T-helper 22 cell (primary cell): ENCODE measurements at places on chromosomes 2 and 18.

- no peak for DNase-seq
Measured at GRCh38 chr2:17334300-17334699, 183.9 kb downstream of the RAD51AP2 start.

- DNase-seq: no peak
Measured at GRCh38 chr2:74850496-74851190, 16.7 kb downstream of the HK2 start.

DNA sequence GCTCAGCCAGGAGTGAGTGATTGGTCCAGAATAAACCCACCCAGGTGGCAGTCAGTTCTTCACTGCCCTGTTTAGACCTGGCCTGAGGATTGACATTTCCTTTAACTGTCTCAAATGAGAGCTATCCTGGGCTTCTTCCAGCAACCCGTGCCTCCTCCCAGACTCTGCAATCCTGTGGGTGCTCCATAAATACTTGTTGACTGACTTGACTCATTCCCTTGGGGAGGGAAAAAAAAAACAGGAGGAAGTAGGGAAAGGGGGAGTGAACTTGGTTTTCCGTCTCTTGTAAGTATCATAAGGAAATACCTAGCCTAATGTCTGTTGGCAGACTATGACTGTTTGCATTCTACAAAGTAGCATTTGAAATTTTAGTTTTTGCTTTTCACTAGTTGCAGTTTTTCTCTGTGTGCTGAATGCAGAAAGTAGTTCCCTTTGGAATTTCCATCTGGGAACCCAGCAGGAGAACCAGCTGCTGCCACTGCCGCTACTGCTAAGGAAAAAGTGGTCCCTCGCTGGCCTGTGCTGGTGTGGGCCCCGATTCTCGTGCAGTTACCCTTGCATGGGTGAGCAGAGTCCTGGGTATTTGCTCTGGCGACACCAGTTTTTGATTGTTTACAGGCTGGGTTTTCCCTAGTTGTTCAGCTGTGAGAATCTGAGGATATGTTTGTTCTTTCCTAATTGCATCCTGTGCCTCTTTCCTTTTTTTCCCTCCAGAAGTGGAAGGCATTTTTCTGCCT lies 78.8 kb downstream of the TGOLN2 start:
- no peak for DNase-seq

DNA sequence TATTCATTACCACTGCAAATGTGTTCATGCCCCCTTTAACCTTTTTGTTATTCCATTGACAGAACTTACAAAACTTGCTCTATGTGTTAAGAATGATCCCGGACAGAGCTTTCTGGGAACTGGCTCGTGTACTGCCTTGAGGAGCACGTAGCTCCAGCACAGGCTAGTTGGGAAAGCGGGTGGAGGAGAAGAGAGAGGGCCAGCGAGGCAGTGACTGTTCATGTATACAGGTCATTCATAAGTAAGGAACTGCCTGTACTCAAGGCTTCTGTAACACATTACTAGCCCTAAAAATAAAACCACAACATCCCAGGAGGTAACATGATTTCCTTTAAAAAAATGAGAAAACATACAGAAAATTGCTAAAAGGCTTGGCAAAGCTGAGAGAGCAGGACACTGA lies 109.0 kb downstream of the STK39 start:
- DNase-seq: no peak

DNA sequence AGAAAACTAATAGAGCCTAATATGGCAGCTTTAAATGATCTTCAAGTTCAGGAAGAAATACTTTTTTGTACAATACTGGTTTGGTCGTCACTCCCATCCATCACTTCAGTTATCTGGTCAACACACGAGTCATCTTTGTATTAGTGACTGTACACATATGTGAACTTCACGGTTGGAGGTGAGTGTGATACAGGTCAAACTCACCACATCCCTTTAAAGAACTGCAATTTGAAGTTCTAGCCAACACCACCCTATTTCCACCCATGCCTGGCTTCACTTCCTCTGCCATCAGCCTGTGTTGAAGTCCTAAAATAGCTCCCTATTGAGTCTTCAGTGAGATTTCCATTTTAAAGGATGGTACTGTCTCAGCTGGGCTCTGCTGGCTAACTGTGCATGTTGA lies 361.9 kb downstream of the TXNL1 start:
- DNase-seq: no peak

DNA sequence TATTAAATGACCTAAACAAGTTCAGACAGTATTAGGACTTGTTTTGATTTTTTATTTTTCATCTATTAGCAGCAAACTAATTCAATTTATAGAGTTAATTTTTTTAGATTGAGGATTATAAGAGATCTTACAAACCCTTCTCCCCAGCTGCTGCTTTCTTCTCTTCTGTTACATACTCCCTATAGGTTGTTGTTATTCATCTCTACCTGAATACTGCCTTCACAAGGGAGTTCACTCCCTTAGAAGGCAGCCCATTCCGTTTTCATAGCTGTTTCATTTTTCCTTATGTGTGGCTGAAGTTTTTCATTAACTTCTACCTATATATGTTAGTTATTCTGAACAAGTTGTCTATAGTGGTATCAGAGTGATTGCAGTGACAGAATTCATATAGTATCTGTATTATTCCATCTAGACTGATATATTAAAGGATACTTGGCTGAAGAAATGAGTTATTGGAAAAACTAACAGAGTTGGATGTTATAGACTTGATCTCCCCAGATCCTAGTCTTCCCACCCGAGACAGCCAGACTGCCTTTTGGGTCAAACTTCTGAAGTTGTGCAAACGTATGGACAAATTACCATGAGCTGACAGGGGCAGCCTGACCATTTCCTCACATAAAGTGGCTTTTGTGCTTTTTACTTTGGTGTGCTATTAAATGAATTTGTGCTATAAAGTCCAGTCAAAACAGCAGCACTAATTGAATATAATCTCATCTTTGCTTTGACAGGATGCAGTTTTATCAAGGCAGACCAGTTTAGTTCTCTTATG lies 8.7 kb downstream of the GLS start:
- no peak for DNase-seq

GRCh38 chr2:160252900-160253299 lies 52.8 kb upstream of the ITGB6 start:
- no peak for DNase-seq

DNA sequence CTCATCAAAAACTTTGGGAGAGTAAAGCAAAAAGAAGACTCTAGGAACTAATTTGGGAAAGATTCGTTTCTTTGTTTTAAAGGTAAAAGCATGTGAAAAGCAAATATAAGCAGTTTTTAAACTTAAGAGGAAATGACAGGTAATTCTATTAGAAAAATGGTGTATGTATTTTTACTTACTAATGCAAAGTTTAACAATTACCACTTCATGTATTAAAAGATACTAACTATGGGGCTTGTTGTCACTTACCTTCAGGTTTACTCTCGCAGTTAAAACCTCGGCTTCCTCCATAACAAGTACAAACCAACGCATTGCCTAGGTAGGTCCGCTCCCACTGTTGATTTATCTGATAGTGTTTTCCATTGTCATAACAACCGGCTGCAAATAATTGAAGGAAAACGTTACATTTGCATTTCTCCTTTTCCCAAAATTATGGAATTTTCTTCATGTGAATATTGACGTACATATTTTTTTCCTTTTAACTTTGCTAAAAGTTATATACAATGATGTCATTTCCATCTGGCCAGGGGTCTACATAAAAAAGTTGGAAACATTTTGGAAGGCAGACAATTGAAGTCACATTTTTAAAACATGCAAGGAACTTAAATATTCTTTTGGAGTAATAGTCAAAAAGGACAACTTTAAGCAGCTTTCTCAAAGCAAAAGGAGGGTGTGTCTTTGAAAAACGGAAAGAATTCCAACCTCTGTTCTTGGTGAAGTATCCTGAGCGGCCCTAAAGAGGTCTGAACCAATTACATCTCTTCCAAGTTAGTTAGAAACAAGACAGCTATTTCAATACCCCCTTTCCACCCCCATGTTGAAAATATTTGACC lies 1.2 kb downstream of the FN1 start:
- DNase-seq: no peak

DNA sequence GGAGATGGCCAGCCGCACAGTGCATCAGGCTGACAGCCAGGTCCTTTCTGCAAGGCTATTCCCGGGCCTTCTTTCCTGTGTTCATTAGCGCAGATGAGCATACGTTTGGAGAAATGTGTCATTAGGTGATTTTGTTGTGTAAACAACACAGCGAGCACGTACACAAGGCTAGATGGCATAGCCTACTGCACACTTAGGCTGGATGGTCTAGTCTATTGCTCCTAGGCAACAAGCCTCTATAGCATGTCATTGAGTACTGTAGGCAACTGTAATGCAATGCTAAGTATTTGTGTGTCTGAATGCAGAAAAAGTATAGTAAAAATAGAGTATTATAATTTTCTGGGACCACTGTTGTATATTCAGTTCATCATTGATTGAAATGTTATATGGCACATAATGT lies 50.9 kb upstream of the PHLPP1 start:
- DNase-seq: no peak

- no peak for DNase-seq
Measured at GRCh38 chr18:36828157-36828629, 609 bp downstream of the TPGS2 start.
